ENCODE measurements at places on chromosomes 7 and 10.

DNA sequence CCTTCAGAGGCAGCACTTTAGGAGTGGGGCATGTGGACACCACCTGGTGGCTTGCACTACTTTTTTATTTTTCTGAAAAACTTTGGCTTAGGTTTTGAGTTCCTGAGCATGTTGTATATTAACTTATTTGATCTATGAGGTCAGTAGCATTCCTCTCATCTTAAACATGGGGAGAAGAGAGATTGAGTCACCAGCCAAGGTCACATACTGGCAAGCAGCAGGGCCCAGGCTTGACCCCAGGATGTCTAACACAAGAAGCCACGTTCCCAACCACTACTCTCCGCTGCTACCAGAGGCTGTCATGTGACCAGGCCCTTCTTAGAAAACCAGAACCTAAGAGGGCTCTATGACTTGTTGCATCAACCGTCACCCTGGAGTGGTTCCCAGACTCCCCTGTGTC, 210.3 kb upstream of the GPR26 start:
- H3K27me3 ChIP-seq, result no peaks in the 10 kb centered on the region
- H3K27ac ChIP-seq, result no peak overlapping the region
- H3K4me1 ChIP-seq, result no peaks in the 10 kb centered on the region
- no peak for DNase-seq
- H3K36me3 ChIP-seq, result no peaks in the 10 kb centered on the region
- no peak overlapping the region for H3K4me3 ChIP-seq

DNA sequence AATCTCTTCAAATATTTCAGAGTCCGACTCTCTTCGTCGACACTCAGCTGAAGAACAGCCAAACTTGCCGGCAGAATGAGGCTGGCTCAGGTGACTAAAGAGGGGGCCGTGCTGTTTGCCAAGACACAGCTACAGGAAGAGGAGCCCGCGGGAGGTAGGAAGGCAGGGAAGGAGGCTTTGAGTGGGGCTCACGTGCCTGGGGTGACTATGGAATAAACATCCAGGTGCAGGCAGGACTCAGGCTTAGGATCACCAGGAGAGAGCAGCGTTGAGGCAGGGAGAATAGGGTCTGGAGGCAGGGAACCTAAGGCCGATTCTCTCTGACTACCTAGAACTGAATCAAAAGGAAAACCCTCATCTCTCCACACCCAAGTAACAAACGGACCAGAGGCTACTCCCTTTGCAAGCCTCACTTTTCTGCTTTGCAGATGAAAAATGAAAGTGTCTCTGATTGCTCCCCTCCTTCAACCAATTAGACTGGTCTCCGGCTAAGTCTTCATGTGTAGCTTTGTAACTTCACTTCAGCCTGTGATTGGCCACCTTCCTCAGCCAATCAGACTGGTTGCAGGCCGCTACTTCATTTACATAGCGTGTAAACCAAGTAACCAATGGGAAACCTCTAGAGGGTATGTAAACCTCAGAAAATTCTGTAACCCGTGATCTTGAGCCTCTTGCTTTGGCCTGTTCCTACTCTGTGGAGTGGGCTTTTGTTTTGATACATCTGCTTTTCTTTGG, 19.7 kb upstream of the BNIP3 start:
- no peaks in the 10 kb centered on the region for H3K36me3 ChIP-seq
- H3K4me3 ChIP-seq, result no peak overlapping the region
- peak overlapping the region; percentile 63 for H3K27ac ChIP-seq
- no peak for DNase-seq

- no peaks in the 10 kb centered on the region for H3K4me1 ChIP-seq
- no peak for DNase-seq
- no peak overlapping the region for H3K27ac ChIP-seq
- no peaks in the 10 kb centered on the region for H3K36me3 ChIP-seq
- no peaks in the 10 kb centered on the region for H3K27me3 ChIP-seq
- no peak overlapping the region for H3K4me3 ChIP-seq
Measured at GRCh38 chr7:107158028-107158427, 10.8 kb upstream of the HBP1 start.

DNA sequence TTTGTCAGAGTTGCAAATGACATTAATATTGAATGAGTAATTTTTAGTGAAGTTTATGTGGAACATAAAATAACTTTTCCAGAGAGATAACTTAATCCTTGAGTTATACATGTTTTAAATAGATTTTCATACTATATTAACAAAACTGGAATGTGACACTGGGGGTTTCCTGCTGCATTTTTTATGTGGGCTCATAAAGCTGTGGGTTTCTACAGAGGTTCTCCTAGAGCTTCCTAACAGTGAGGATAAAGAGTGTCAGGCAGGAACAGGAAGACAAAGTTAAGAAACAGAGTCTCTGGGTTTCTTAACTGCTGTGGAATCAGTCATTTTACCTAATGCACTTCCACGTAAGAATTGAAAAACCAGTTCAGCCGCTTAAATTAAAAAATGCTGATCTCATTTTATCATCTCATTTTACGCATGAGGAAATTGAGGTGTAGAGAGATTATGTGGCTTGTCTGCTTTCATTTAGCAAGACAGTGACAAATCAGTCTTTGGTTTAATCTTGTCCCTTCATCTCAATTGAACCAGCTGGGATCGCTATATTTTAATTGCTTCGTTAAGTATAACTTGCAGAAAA, 5.0 kb downstream of the CD36 start:
- H3K4me3 ChIP-seq, result no peak overlapping the region
- H3K27me3 ChIP-seq, result no peaks in the 10 kb centered on the region
- H3K4me1 ChIP-seq, result peaks cover 1% of the 10 kb centered on the region
- no peak for DNase-seq
- H3K36me3 ChIP-seq, result no peaks in the 10 kb centered on the region
- no peak overlapping the region for H3K27ac ChIP-seq

- H3K27ac ChIP-seq, result no peak overlapping the region
- H3K4me3 ChIP-seq, result no peak overlapping the region
- no peak for DNase-seq
- H3K4me1 ChIP-seq, result no peaks in the 10 kb centered on the region
Measured at GRCh38 chr10:62133618-62134017, 135.0 kb downstream of the RTKN2 start.

- no peak overlapping the region for H3K27ac ChIP-seq
- H3K27me3 ChIP-seq, result peaks cover 2% of the 10 kb centered on the region
- no peaks in the 10 kb centered on the region for H3K4me1 ChIP-seq
Measured at GRCh38 chr7:148799893-148800555, 84.1 kb downstream of the EZH2 start.

DNA sequence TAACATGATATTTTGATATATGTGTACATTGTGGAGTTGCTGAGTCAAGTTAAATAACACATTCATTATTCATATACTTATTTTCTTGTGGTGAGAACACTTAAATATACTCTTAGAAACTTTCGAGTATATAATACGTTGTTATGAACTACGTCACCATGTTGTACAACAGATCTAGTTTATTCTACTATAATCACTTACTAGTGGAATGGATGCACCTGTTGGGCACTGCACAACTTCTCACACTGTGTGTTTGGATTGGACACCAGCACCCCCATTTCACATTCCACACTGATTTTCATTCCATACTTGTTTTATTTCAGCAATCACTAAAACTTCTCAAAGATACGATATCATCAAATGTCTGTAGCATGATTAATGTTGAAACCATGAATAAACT, 407.3 kb downstream of the RPS24 start:
- no peaks in the 10 kb centered on the region for H3K36me3 ChIP-seq
- H3K4me3 ChIP-seq, result no peak overlapping the region
- H3K27me3 ChIP-seq, result no peaks in the 10 kb centered on the region
- no peak for DNase-seq
- H3K4me1 ChIP-seq, result peaks cover 24% of the 10 kb centered on the region

DNA sequence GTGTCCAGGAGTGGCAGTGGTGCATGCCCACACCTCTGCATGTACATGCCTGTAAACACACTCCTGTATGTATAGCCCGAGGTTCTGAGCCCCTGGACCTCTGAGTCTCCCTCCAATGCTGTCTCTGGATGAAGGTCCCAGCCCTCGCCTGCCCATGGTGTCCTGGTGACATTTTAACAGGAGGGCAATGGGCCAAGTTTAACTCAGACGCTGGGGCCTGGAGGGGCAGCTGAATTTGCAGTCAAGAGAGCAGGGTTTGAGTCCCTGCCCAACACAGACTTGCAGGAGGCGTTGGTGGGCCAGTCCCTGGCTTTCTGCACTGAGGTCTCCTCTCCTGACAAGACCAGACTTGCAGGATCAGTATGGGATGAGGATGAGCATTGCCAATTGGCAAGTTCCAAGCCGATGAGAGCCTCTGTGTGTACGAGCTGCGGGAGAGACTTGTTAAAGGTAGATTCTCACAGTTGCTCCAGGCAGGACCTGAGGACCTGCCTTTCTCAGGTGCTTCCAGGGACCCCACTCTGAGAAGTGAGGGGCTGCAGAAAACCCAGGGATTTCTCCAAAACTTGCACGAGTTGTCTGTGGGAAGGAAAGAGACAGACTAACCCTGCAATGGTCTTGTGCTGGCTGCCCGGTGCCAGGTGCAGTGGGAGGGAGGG, 141.9 kb downstream of the ELFN1 start:
- H3K4me1 ChIP-seq, result no peaks in the 10 kb centered on the region
- no peaks in the 10 kb centered on the region for H3K27me3 ChIP-seq
- H3K36me3 ChIP-seq, result no peaks in the 10 kb centered on the region
- no peak overlapping the region for H3K4me3 ChIP-seq

DNA sequence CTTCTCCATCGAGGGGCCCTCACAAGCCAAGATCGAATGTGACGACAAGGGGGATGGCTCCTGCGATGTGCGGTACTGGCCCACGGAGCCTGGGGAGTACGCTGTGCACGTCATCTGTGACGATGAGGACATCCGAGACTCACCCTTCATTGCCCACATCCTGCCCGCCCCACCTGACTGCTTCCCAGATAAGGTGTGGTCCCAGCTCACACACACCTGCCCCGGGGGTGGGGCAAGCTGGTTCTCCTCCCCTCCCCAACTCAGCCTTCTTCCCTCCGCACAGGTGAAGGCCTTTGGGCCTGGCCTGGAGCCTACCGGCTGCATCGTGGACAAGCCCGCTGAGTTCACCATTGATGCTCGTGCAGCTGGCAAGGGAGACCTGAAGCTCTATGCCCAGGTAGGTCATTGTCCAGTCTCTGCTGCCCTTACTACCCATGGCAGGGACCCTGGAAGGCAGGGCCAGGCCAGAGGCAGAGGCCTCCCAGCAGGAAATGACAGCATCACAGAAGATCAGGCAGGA, 11.0 kb downstream of the FLNC start:
- H3K27me3 ChIP-seq, result no peaks in the 10 kb centered on the region
- no peaks in the 10 kb centered on the region for H3K4me1 ChIP-seq
- H3K36me3 ChIP-seq, result no peaks in the 10 kb centered on the region

DNA sequence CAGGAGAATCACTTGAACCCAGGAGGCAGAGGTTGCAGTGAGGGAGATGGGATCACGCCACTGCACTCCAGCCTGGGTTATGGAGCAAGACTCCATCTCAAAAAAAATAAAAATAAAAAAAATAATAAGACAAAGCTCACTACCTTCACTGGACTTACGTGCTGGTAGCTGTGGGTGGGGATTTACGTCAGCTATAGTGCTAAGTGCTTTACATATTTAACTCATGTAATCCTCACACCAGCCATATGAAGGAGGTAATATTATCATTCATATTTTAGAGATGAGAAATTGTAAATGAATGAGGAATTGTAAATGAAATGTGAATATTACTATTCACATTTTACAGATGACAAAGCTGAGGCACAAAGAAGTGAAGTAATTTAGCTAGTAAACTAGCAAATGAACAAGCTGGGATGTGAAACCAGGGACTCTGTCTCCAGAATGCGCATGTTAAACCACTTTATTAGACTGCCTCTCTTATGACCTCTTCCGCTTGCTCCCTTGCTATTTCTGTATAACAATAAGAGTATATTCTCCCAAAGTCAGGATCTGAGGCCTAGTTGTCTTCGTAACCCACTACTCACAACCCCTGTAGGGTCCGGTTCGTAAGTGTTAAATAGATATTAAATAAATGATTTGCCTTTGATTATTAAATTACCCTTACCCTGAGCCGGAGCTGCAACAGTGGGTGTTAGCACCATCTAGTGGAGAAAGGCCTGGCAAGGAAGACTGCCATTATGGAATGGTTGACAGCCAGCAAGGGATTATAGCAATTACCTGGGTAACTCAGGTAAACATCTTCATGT, 70.2 kb downstream of the HTR7 start:
- no peak overlapping the region for H3K4me3 ChIP-seq
- no peaks in the 10 kb centered on the region for H3K36me3 ChIP-seq
- H3K27me3 ChIP-seq, result peaks cover 22% of the 10 kb centered on the region
- H3K4me1 ChIP-seq, result no peaks in the 10 kb centered on the region
- no peak overlapping the region for H3K27ac ChIP-seq

DNA sequence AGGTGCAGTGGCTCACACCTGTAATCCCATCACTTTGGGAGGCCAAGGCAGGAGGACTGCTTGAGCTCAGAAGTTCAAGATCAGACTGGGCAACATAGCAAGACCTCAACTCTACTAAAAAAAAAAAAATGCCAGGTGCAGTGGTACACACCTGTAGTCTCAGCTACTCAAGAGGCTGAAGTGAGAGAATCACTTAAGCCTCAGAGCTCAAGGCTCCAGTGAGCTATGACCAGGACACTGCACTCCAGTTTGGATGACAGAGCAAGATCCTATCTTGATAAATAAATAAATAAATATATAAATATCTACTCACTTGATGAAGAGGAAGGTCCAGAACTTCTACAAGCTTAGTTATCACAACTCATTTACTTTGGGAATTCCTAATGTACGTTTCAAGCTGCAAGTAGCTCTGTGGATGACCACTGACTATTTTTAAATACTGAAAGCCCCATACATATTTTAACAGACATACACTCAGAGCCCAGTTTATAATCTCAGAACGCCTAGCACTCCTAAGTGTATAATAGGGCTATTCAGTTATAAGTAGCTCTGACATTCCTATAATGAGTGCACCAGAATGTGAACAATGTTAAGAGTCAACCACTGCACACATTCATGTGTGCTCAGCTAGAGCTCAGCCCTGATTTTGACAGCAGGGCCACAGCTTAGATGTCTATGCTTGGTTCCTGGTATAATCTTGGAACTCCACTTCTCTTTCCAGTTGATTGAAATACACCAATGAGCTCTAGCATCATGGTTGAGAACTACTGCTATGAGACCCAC, 119.1 kb downstream of the CUBN start:
- peaks cover 62% of the 10 kb centered on the region for H3K4me1 ChIP-seq
- H3K4me3 ChIP-seq, result no peak overlapping the region
- H3K36me3 ChIP-seq, result peaks cover 5% of the 10 kb centered on the region
- H3K27me3 ChIP-seq, result no peaks in the 10 kb centered on the region

DNA sequence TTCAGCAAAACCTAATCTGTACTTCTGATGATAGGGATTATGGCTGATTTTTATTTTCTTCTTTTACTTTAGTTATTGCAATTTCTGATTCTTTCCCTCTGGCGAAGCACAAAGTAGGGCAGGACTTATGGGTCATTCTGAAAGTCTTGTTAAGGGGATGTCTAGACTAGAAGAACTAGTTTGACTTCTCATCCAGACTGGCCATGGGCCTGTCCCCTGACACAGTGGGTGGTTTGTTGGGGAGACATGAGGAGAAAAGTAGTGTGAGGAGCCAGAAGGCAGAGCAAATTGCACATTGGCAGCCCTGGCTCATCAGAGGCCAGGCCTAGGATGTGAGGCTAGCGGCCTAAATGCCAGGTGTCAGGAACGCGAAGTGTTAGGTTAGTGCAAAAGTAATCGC, 152.8 kb downstream of the RTKN2 start:
- no peaks in the 10 kb centered on the region for H3K36me3 ChIP-seq
- no peaks in the 10 kb centered on the region for H3K4me1 ChIP-seq
- peak overlapping the region; percentile 44 for H3K27ac ChIP-seq
- H3K4me3 ChIP-seq, result no peak overlapping the region
- no peaks in the 10 kb centered on the region for H3K27me3 ChIP-seq

GRCh38 chr7:159125104-159125954, 19.3 kb downstream of the VIPR2 start:
- no peak for DNase-seq
- H3K27ac ChIP-seq, result no peak overlapping the region
- no peak overlapping the region for H3K4me3 ChIP-seq

Measured in neural crest cell (in vitro differentiated cells).